K562 (cell line): ENCODE measurements at places on chromosomes 2 and 18.

DNA sequence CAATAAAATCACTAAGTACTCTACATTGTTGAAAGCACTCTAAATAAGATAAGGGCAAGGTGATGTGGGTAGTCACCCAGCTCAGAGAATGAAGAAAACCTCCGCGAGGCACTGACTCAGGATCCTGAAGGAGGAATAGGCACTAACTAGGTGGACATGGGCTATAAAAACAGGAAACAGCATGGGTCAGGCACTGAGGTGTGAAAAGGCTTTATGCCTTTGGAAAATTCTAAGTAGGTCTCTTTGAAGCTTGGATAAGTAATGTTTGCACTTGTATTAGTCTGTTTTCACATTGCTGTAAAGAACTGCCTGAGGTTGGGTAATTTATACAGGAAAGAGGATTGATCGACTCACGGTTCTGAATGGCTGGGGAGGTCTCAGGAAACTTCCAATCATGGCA lies 161.6 kb downstream of the EPHA4 start:
- no peak for DNase-seq

GRCh38 chr2:109102588-109103233 lies 26.3 kb upstream of the SH3RF3 start:
- no peak for DNase-seq

DNA sequence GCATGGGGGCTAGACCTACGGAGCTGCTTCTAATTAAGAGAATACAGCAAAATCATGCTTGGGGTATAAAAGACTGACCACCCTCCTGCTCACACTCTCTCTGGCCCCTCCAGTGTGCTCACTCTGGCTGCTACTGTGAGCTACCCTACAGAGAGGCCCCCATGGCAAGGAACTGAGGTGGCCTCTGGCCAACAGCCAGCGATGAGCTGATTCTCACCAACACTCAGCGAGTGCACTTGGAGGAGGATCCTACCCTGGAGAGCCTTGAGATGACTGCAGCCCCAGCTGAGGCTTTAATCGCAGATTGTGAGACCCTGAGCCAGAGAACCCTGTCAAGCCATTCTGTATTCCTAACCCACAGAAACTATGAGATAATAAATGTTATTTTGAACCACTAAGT lies 88.2 kb downstream of the GFPT1 start:
- DNase-seq: no peak

GRCh38 chr2:101895819-101896322 lies 95.9 kb upstream of the IL1R2 start:
- no peak for DNase-seq

DNA sequence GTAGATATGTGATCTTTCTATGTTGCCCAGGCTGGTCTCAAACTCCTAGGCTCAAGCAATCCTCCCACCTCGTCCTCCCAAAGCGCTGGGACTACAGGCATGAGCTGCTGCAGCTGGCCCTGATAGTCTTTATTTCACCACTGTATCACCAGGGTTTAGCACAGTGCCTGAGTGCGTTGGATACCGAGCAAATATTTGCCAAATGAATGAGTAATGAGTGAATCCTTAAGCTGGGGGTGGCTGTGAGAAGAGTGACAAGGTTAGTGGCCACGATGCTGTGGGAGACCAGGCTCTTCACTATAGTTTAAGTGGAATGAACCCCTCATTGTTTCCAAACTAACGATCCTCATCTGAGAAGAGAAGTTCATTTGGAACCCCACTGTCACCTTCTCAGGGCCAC lies 60.8 kb upstream of the FAM136A start:
- no peak for DNase-seq

DNA sequence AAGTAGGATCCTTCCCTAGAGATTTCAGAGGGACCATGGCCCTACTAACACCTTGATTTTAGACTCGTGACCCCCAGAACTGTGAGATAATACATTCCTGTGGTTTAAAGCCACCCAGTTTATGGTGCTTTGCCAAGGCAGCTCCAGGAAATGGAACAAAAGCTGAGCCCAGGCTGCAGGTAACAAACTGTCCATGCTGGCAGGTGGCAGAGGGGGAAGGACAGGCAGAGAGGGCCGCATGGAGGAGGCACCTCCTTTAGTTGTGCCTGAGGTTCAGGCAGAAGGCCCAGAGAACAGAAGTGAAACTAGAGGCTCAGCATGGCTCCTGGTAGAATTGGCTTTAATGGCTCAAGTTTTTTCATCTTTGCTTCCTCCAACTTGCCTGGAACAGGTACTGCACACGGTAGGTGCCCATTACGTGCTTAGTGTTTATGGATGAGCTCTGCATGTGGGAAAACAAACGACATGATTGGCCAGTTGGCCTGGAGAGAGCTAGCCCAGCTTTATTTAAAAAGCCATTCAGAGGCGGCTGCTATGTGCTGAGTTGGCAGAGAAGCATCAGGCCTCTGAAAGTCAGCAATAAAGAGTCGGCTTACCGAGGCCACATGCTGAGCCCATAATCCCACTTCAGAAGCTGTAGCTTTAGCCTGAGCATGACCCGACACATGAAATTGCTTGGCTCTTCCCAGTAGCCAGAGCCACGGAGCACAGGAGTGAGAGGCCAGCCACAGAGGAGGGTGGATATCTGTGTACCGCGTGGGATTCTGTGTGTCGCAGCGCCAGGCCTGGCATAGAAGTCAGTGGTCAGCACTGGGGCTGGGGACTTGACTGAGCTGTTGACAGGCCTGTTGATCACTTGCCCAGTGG lies 36.5 kb downstream of the HS1BP3 start:
- no peak for DNase-seq

DNA sequence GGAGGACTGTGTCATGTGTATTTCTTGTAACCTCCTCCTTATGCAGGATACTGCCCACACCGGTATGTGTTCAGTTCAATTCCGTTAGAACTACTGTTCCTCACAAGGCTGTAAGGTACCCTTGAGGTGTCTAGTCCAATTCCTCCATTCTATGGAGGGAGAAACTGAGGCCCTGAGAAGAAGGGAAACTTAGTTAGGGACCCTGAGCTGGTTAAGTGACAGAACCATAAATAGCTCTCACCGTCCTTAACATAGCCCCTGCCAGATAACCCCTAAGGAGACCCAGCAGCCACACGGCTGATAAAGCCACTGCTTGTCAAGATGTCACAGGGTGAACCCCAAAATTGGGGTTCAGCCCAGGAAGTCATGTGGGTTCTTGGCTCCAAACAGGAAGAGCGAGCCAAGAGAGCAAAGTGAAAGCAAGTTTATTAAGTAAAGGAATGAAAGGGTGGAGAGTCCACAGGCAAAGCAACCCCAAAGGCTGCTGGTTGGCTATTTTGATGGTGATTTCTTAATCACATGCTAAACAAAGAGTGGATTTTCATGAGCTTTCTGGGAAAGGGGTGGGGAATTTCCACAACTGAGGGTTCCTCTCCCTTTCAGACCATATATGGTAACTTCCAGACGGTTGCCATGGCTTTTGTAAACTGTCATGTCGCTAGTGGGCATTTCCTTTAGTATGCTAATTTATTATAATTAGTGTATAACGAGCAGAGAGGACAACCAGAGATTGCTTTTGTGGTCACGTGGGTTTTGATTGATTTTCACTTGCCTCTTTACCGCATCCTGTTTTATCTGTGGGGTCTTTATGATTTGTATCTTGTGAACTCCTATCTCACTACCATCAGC lies 83.4 kb upstream of the RTN4 start:
- DNase-seq: peak; percentile 75

- no peak for DNase-seq
These were observed 12.8 kb downstream of the DNAJB2 start for GRCh38 chr2:219291910-219292490.

DNA sequence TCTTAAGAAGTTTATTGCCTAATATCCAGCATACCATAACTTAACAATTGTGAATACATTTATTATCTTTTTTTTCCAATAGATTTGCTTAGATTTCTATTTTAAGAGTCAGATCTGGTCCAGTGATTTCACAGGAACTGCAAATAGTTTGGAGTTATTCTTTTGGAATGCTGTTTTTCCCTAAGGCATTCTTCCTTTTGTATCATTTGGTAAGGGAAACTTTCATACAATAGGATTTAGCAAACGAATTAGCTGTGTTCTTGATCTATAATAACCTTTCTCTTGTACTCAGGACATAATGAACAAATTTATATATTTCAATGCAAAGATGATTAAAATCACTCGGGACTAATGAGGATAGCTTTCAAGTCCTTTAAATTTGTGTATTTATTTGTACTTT lies 201.6 kb downstream of the ERBB4 start:
- DNase-seq: no peak

DNA sequence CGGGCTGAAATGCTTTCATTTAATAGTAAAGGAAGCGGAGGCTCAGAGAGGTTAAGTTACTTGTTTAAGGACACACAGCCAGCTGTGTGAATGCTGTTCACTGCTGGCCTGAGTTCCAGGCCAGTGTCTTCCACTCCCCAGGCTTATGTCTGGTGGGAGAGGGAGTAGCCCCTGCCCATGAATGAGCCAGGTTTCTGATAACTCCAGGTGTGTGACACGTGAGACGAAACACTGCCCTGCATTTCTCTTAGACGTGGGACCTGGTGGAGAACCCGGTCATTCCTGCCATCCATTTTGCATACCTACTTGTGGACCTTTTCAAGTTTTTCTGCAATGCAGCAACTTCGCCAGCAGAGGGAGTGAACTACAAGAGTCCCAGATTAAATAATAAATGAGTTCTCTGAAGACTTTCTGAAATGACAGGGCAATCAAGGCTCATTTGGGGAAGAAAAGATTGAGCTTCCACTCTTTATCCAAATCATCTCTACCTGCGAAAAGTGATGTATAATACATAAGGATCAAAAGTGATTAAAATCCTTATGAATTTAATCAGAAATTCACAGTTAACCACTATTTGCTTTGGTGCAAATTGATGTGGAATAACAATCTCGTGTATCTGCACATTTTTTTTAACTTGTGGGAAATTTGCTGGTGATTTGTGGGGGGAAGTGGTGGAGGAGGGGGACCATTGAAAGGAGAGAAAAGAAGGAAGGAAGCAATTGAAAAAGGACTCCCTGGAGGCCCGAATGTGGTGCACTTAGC lies 79.4 kb upstream of the ASB18 start:
- DNase-seq: peak; percentile 37

DNA sequence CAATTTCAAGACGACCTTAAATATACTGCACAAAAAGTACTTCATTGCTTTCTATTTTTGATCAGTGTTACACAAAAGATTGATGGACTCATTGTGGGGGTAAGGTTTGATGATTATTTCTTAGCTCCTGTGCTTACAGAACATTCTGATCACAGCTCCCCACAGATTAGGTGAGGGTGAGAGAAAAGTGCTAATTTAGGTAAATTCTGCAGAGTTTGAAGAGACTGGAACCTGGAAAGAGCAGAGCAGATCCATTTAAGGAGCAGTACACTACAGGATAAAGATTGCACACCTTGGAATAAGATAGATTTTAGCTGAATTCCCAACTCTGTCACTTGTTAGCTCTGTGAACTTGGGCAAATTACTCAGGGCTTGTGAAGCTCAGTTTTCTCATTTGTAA lies 291.9 kb upstream of the CDH7 start:
- no peak for DNase-seq

GRCh38 chr18:79396431-79397246 lies 909 bp downstream of the NFATC1 start:
- peak; percentile 50 for DNase-seq

- no peak for DNase-seq
These were observed 34.2 kb upstream of the FAM98A start for GRCh38 chr2:33633315-33633714.

DNA sequence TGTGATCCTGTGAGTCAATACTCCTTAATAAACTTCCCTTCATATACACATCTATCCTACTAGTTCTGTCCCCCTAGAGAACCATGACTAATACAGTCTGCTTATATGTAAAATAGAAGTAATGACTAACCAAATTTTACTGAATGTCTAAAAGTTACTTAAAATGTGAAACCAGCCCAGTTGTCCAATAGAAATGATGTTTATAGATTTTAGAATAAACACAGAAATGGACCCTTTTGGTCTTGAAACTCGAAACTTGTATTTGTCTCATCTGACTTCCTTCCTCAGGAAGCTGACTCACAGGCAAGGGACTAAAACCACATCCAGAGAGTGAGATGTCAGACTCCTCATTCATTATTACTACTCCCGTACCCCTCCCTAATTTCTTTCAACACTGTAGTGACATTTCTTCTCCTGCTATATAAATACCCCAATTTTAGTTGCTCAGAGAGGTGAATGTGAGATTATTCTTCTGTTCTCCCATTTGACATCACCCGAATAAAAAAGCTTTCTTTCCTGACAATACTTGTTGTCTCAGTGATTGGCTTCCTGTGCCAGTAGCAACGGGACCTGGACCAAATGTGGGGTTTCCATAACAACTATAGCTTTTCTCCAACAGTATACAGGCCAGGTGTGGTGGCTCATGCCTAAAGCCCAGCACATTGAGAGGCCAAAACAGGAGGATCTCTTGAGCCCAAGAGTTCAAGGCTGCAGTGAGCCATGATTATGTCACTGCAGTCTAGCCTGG lies 486.0 kb downstream of the ERBB4 start:
- DNase-seq: no peak

DNA sequence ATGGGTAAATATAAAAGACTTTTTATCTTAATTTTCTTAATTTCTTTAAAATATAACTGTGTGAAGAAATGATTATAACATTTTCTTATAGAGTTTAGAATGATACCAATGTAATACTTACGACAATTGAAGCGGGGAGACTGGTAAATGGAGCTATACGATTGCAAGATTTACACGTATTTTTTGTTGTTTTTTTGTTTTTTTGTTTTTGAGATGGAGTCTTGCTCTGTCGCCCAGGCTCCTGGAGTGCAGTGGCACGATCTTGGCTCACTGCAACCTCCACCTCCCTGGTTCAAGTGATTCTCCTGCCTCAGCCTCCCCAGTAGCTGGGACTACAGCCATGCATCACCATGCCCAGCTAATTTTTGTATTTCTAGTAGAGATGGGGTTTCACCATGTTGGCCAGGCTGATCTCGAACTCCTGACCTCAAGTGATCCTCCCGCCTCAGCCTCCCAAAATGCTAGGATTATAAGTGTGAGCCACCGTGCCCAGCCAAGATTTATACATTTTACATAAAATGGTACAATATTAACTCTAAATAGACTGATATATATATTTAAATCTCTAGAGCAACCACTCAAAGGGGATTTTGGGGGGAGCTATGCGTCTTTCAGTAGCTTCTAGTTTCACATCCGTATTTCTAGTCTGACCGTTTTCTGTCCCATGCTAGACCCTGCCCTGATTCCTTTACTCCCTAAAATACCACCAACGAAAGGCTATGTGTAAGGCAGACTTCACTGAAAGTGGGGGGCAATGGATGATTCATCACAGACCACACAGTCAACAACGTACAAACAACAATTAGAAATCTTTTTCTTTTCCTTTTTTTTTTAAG lies 28.2 kb upstream of the ATG16L1 start:
- DNase-seq: no peak

DNA sequence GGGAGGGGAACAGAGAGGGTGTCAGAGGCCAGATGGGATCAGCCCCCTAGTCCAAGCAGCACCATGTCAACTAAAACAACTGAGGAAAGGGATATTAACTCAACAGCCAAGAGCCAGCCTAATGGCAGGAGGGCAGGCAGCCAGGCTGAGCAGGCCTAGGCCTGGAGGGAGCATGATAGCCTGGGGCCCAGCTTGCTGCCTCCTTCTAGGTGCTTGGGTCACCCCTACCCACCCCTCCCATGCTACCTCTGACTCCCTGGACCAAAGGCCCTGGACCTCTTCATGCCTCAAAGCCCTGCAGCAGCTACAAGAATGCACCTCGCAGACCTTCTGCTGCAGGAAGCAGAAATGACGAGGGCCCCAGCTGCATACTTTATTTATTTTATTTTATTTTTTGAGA lies 22.1 kb upstream of the TNS1 start:
- no peak for DNase-seq
